ENCODE measurements at places on chromosomes 16 and 17. TPM values are rescaled to one million over a fixed set of nuclear protein-coding genes. Genes with fewer than 3 reads are reported as not detected.

The PRDM7 gene
- polyA plus RNA-seq = not detected

GRCh38 chr17:39204245-39204644 lies 4.2 kb downstream of the RPL19 start:
- DNase-seq = no peak

The UMOD gene
- not detected for polyA plus RNA-seq

DNA sequence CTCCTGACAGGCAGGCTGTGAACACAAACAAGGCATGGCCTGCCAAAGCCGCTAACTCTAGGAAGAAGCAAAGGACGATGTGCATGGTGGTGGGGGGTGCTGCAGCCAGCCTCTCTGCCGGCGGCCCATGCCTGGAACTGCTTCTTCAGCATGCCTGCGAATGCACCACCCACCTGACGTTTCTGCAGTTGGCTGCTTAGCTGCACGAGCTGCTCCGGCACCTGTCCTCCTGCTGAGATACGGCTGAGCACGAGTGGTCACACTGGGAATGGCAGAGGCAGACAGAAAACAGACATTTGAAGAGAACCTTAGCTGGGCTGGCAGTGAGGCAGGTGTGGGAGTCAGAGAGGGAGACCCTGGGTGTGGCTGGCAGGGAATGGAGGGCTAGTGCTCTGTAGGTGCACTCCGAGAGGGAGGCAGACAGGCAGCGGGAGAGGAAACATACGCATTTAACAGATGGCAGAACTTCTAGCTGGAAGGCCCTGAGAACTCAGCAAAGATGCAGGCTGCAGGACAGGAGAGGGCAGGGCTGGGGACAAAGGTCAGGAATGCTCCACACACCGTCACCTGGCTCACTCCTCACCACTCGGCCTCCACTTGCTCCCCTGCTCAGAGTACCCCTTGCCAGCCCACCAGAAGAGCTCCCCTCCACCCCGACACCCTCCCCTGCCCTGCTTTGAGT lies 5.2 kb downstream of the FLCN start:
- DNase-seq = no peak

DNA sequence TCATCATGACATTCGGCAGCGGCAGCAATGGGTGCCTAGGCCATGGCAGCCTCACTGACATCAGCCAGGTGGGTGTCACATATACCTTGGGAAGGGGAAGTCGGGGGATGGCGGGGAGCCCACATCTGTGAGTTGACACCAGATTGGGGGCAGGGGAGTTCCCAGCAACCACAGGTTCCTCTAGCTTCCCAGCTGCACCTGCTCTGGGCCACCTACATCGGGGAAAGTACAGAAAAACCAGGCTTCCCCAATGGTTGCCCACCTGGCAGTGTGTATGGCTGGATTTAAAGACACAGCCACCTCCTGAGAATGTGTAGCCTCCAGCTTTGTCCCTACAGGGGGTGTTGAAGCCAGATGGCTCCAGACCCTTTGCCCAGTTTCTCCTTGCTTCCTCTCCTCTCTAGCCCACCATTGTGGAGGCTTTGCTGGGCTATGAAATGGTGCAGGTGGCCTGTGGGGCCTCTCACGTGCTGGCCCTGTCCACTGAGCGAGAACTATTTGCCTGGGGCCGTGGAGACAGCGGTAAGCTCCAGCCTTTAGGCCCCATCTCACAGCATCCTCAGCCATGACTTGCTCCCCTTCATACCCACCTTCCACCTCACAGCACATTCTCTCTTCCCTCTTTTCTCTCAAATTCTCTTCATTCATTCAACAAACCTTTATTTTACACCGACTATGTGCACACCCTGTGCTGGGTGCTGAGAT lies 5.0 kb upstream of the TRAF4 start:
- DNase-seq = no peak

All from H1 (cell line).